Activated CD8-positive, alpha-beta memory T cell treated with anti-CD3 and anti-CD28 coated beads for 1 hour (primary cell): ENCODE measurements at places on chromosomes 3 and 15.
A peak's percentile ranks its signal among the peaks of the same experiment; 100 is the strongest.

- no peak for DNase-seq
Observed at GRCh38 chr3:194843556-194843955, 157.9 kb downstream of the FAM43A start.

DNA sequence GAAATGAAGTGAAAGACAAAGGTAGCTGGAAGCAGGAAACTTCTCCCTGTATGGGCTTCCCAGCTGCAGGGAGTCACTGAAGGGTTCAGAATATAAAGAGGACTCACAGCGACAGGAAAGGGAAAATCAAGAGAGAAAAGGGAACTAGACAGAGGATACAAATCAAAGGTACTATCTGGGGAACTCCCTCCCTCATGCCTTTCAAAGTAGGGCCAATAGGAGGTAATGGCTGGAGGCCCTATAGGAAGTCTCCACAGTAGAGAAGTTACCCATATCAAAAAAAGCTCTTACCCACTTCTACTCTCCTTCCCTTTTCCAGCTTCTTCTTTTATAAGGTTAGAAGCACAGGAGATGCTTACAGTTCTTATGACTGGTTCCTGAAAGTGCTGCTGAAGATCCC lies 43.5 kb downstream of the FMN1 start:
- no peak for DNase-seq

GRCh38 chr3:27681249-27681748 lies 40.8 kb downstream of the EOMES start:
- DNase-seq: no peak

GRCh38 chr15:100141311-100142001 lies 200.3 kb downstream of the ADAMTS17 start:
- DNase-seq: no peak

- DNase-seq: peak; percentile 62
Observed at GRCh38 chr3:64030741-64031140, 7.4 kb upstream of the PSMD6 start.

- DNase-seq: no peak
Observed at GRCh38 chr3:40828741-40829415, 304.1 kb downstream of the ZNF621 start.

- DNase-seq: no peak
Observed at GRCh38 chr3:99248913-99249312, 347.4 kb upstream of the DCBLD2 start.

GRCh38 chr3:128416578-128417211 lies 50.0 kb downstream of the DNAJB8 start:
- DNase-seq: no peak

DNA sequence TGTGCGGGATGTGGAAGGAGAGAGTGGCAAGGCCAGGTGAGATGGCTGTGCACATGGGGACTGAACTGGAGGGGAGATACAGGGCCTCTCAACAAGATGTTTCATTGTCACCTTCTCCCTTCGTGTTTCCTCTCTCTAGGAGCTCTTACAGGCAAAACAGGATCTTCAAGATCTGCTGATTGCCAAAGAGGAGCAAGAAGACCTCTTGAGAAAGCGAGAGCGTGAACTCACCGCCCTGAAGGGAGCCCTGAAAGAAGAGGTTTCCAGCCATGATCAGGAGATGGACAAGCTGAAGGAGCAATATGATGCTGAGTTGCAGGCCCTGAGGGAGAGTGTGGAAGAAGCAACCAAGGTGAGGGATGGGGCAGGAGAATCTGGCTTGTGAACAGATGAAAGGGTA lies 85.2 kb downstream of the CGNL1 start:
- no peak for DNase-seq

- no peak for DNase-seq
Observed at GRCh38 chr3:126456211-126456610, 19.5 kb downstream of the ZXDC start.

GRCh38 chr3:21825684-21826083 lies 74.7 kb upstream of the ZNF385D start:
- no peak for DNase-seq
